IPS-NIHi11 (cell line): ENCODE measurements at places on chromosomes 6 and 20.

- DNase-seq = no peak
Measured at GRCh38 chr6:45599053-45599452, 221.3 kb upstream of the SUPT3H start.

DNA sequence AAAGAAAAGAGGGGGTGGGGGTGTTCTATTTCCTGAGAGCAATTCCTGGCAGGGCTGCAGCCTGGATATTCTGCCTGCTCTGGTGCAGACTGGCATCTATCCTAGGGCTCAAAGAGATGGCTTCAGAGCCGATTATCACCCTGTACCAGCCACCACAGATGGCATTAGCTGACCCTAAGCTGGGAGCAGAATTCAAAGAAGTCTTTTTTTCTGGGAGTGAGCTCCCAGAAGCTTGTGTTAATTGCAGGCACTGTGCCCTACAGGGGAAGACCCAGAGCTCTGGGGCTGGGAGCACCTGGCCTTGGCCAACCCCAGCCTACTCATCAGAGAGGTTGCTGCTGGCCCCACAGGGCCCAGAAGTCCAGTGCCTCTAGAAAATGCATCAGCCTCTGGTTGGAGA lies 85.9 kb downstream of the PXDC1 start:
- DNase-seq = no peak

GRCh38 chr6:81075974-81076373 lies 676.5 kb downstream of the TENT5A start:
- peak; percentile 52 for DNase-seq

GRCh38 chr20:21508230-21509078 lies 5.4 kb downstream of the NKX2-2 start:
- DNase-seq = no peak

GRCh38 chr6:34126419-34126818 lies 19.5 kb downstream of the GRM4 start:
- no peak for DNase-seq

DNA sequence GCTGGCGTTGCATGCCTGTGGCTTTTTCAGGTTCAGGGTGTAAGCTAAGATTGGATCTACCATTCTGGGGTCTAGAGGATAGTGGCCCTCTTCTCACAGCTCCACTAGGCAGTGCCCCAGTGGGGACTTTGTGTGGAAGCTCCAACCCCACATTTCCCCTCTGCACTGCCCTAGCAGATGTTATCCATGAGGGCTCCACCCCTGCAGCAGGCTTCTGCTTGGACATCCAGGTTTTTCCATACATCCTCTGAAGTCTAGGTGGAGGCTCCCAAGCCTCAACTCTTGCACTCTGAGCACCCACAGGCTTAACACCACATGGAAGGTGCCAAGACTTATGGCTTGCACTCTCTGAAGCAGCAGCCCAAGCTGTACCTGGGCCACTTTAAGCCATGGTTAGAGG lies 76.6 kb upstream of the PRND start:
- DNase-seq = no peak

DNA sequence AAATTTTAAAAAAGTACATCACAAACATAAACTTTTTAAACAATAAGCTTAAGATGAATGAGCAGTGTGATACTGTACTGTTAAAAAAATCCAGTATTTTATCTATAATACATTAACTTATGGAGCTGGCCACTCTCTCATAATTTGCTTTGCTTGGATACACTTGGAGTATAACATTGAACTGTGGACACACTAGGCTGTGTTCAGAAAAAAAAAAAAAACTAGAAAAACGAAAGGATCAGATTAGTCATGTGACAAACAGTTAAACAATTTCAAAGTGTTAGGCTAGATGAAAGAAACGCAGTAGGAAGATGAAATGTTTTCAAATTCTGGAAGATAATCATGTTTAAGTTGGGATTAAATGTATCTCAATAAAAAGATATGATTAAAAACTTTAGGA lies 220.0 kb downstream of the GRIK2 start:
- no peak for DNase-seq

DNA sequence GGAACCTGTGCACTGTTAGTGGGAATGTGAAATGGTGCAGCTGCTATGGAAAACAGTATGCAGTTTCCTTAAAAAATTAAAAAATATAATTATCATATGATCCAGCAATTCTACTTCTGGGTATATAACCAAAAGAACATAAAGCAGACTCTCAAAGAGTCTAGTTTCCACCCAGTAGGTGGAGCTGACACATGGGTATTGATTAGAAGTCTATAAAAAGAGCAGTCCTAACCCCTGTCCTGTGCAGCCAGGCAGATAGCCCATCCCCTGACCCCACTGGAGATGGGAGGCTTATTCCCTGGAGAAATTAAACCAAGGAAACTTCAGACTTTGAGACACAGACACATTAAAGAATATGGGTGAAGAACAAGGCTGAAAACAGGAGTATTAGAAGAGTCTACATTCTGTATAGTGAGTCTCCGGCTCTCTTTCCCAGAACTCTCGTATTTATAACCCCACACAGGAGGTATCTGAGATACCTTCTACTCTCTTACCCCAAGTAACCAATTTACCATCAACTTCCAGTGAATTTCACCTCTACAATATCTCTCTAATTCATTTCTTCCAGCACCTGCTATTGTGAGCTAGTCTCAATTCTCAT lies 92.3 kb downstream of the SEL1L2 start:
- no peak for DNase-seq

DNA sequence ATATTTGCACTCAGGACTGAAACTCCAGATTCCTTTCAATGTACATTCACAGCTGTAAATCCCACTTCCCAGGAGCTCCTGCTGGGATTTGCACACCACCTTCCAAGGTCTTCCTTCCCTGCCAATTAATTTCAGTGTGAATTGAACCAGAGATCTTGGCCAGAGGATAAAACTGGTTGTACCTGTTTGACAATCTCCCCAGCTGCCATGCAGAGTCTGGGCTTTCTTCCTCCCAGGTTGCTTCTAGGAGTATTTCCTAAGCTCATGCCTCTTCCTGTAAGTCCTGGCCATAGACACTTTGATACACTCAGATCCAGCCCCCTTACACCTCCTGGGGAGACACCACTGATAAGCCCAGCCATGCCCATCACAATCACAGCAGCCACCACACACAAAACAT lies 15.6 kb downstream of the MAFB start:
- no peak for DNase-seq

GRCh38 chr6:23170049-23170448 lies 600.7 kb downstream of the HDGFL1 start:
- DNase-seq = no peak

DNA sequence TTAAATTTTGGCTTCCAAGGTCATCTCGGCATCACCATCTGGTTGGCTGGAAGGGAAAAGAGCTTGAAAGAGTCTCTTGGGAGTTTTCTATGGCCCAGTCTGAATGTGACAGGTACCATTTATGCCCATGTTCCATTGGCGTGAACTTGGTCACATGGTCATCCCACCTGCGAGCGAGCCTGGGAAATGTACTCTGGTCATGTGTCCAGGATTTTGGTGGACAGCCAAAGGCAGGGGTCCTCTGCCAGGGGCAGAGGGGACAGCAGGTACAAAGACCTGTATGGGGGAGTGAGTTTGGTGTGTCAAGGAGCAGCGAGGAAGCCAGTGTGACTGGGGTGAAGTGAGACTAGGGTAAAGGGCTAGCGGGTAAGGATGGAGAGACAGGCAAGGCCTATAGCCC lies 112.6 kb downstream of the CDC5L start:
- DNase-seq = no peak

DNA sequence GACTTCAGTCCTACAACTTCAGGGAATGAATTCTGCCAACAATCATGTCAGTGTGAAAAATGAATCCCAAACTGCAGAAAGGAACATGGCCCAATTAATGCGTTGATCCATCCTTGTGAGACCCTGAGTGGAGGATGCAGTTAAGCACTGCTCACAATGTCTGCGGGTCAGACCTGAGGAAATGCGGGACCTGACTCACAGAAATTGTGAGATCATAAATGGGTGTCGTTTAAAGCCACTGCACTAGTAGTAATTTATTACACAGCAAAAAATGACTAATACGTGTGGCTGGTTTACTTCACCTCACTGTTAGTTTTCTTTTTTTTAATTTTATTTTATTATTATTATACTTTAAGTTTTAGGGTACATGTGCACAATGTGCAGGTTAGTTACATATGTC lies 505.0 kb downstream of the PRKN start:
- DNase-seq = no peak

GRCh38 chr6:47736083-47736700 lies 37.8 kb downstream of the ADGRF4 start:
- DNase-seq = no peak

DNA sequence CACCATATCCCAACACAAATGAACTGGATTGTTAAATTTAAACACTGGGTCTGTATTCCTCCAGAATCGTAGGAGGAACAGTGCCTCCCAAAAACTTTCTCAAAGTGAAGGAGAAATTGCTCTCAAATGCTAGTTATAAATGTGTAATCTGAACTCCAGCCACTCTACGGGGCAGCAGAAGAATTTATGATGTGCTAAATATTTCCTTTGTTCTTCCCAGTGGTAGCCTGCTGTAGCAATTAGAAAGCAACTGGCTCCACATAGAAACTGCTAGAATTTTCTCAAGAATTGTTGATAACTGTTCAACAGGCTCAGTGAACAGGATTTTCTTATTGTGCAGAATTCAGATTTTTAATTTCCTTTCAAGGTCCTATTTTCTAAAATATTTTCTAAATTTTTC lies 49.8 kb upstream of the EYA4 start:
- DNase-seq = peak; percentile 15

DNA sequence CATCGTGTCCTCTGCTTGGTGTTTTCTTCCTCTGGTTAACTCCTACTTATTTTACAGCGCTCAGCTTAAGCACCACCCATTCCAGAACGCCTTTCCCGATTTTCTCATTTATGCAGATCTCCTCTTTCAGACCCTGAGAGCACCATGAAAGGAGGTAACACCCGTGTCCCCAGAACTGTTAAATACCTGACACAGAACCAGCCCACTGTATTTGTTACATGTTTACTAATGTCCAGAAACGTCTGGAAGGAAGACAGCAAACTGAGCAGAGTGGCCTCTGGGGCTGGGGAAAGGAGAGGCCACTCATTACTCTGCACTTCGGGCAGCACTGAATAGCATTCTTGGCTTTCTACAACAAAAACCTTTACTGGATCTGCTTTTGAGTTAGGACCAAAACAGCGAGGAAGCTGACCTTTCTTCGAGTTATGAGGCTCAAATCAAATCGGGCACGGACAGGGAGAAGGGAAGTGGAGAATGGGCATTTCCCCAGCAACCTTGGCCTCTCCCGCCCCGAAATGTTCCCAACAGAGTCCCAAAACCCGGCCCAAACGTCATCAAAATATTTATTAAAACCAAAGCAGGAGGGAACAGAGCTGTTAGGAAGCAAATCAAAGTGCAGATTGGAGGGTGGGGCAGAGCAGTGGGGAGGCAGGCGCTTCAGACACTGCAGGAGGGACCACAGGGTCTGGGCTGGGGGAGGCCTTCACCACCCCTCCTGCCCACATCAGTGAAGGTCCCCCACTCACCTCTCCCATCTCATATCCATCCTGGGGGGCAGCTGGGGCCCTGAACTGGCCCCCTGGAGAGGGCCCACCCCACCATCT lies 1.1 kb upstream of the NECAB3 start:
- DNase-seq = no peak

DNA sequence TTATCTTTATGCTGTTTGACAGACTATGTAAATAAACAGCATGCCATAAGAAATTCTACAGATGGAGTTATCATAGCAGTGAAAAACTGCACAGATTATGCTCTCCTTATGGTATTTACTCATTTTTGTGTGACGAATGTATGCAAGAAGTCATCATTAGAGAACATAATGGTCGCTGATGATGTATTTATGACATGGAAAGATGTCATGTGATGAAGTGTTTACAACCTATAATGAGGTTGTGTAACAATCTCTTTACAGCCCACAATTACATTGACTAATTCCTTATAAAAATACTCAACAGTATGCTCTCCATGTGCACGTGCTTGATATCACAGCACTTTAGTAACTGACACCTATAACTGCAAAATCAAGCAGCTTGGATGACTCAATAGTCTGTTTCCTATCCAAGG lies 192.4 kb downstream of the BMP2 start:
- DNase-seq = no peak

DNA sequence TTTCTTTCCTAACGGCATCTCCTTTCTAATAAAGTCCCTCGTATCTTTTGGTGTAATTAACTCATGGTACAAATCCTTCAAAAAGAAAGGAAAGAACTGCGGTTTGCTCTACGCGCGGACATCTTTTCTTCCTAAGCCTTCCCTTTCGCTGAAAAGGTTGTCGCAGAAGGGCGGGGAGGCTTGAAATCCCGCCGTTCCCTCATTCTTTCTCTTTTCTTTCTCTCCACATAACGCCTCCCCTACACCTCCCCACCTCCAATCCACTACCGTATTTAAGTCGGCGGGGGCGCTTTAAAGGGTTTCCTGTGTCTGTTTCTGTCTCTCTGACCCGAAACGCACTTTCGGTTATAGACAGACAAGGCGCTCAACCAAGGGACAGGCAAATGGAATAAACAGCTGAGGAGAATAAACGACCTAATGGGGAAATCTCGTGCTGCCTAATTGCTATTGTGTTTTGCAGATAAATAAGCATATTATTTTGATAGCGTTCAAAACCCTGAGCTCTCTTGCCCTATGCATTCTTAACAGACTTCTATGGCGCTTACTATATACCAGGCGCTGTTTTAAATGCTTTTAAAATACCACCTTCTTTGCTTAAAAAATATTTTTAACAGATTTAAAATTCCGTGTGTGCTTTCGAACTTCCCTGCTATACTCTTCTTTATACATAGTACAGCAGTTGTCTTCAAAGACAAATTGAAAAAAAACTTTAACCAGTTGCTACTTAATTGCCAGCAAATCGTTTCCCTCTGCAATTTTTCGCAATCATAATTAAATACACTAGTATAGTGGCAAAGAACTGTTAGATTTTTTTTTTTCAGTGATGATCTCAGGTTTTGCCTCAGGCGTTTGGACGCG lies 2.5 kb upstream of the HEY2 start:
- peak; percentile 43 for DNase-seq

DNA sequence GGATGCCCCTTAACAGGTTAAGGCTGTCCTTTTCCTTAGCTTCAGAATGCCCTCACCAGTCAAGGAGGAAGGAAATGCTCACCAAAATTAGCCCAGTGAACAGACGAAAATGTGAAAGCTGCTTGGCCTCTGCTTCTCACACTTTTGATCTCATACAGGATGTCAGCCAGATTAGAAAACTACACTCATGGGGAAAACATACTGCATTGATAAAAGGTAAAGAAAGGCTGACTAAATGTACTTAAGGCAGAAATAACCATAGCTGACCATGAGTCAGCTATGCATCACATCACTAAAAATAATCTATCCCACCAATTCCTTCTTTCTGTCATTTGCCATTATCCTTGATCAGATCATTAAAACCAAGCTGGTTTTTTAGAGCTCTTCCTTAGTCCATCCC lies 198.4 kb upstream of the TENT5A start:
- no peak for DNase-seq

GRCh38 chr6:125810445-125810844 lies 19.7 kb downstream of the NCOA7 start:
- DNase-seq = no peak
